ENCODE measurements at places on chromosomes 1 and 21. TPM values are rescaled to one million over a fixed set of nuclear protein-coding genes. Genes with fewer than 3 reads are reported as not detected.

GRCh38 chr1:202798260-202798659 lies 10.0 kb downstream of the KDM5B start:
- no peak overlapping the region for H3K4me3 ChIP-seq
- DNase-seq: no peak
- H3K27ac ChIP-seq: no peak overlapping the region
- H3K36me3 ChIP-seq: no peaks in the 10 kb centered on the region

ACTN2 gene
- not detected for total RNA-seq

PLEKHN1 gene
- total RNA-seq: 7.3 TPM

FAM110D gene
- total RNA-seq: not detected

DNA sequence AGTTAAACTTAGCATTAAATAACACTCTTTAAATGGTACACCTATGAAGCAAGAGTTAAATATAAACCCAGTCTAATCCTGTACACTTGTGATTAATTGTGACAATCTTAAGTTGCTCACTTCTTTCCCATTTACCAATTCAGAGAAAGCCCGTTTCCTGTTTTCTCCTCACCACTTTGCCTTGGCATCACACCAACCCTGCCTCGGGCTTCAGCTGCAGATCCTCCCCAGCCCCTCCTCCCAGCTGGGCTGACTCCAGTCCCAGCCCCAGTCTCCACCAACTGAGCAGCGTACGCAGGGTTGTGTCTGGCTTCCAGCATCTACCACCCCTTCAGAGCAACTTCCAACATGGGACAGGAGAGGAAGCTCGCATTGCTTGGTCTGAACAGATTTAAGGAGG lies 4.1 kb downstream of the PYCR2 start:
- H3K4me3 ChIP-seq: peak overlapping the region; percentile 46
- H3K36me3 ChIP-seq: peaks cover 8% of the 10 kb centered on the region
- no peaks in the 10 kb centered on the region for H3K27me3 ChIP-seq

GRCh38 chr1:163824006-163824405 lies 502.3 kb downstream of the NUF2 start:
- no peaks in the 10 kb centered on the region for H3K36me3 ChIP-seq
- no peaks in the 10 kb centered on the region for H3K27me3 ChIP-seq
- peaks cover 37% of the 10 kb centered on the region for H3K4me1 ChIP-seq
- DNase-seq: peak; percentile 91
- H3K4me3 ChIP-seq: no peak overlapping the region
- H3K27ac ChIP-seq: no peak overlapping the region

IFI44L gene
- 0.34 TPM for total RNA-seq

DNA sequence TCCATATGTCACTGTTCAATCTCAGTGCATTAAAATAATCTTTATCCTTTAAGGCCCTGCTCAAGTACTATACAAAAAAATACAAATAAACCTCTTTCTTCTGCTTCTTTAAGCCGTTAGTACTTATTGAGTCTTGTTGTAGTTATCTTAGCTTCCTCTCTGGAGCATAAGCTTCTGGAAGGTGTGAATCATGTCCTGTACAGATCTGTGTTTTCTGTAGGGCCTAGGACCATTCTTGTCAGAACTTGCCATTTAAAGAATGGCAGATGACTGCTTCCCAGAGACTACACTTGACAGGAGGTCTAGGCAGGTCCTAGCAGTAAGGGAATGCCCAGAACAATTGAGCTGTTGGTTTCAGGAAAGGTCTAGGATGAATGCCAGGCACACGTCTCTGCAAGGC lies 12.9 kb downstream of the NEK7 start:
- H3K27ac ChIP-seq: peak overlapping the region; percentile 40
- peak overlapping the region; percentile 49 for H3K4me3 ChIP-seq
- DNase-seq: no peak
- H3K4me1 ChIP-seq: peaks cover 95% of the 10 kb centered on the region

SH2D5 gene
- 16.3 TPM for total RNA-seq

DNA sequence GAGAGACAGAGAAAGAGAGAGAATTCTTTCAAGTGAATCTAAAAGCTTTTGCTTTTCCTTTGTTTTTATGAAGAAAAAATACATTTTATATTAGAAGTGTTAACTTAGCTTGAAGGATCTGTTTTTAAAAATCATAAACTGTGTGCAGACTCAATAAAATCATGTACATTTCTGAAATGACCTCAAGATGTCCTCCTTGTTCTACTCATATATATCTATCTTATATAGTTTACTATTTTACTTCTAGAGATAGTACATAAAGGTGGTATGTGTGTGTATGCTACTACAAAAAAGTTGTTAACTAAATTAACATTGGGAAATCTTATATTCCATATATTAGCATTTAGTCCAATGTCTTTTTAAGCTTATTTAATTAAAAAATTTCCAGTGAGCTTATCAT lies 117.6 kb downstream of the PTPRC start:
- H3K4me1 ChIP-seq: peaks cover 11% of the 10 kb centered on the region
- H3K27ac ChIP-seq: no peak overlapping the region
- H3K4me3 ChIP-seq: no peak overlapping the region
- H3K27me3 ChIP-seq: no peaks in the 10 kb centered on the region

- H3K4me1 ChIP-seq: peaks cover 18% of the 10 kb centered on the region
- H3K27me3 ChIP-seq: no peaks in the 10 kb centered on the region
- H3K27ac ChIP-seq: no peak overlapping the region
- H3K36me3 ChIP-seq: peaks cover 24% of the 10 kb centered on the region
Observed at GRCh38 chr1:207345644-207346477, 24.4 kb downstream of the CD55 start.

CDK18 gene
- total RNA-seq: 0.33 TPM

DNA sequence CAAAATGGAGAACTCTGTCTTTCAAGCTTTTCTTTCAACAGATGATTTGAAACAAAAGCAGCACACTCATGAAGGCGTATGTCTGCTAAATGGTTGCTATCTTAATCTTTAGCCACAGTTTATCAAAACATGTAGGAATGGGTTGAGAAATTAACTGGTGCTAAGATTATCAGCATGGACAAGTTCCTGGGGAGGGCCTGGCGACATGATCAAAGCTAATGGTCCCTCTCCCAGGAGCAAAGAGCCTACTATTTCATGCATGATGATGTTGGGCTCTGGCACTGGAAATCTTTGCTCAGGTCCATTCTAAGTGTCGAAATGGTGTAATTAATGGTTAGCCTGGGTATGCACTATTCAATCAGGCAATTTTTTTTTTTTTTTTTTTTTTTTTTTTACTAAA lies 91.7 kb downstream of the SLC45A1 start:
- peaks cover 73% of the 10 kb centered on the region for H3K4me1 ChIP-seq
- H3K27ac ChIP-seq: peak overlapping the region; percentile 88
- no peak for DNase-seq
- H3K4me3 ChIP-seq: peak overlapping the region; percentile 66
- H3K27me3 ChIP-seq: peaks cover 1% of the 10 kb centered on the region

KIAA0040 gene
- total RNA-seq: not detected

GRCh38 chr1:97925151-97925550 lies 4.3 kb upstream of the DPYD start:
- no peak overlapping the region for H3K27ac ChIP-seq
- peaks cover 39% of the 10 kb centered on the region for H3K4me1 ChIP-seq
- no peaks in the 10 kb centered on the region for H3K27me3 ChIP-seq

DNA sequence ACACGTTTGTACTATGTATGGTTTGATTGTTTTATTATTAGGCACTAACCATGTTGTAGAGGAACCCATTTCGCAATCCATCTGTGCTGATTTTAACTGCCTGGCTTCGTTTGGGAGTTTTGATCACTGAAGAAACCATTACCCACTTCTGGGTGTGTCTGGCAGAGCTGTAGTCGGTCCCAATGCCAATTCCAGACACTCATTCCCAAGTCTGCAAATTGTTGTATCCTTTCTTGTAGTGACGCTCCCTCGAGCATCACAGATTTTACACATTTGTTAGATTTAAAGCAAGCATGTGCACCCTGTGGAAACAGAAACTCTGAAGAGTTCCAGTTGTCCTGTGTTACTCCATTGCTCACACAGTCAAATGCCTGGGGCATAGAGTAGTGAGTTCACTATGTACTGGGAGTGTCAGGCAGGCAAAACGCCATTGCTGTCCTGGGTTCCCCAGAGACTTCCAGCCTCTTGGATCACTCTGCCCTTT lies 31.0 kb upstream of the EFCAB14 start:
- no peak overlapping the region for H3K27ac ChIP-seq
- H3K4me3 ChIP-seq: no peak overlapping the region
- no peaks in the 10 kb centered on the region for H3K4me1 ChIP-seq
- DNase-seq: no peak

TIE1 gene
- total RNA-seq: 0.58 TPM

GRCh38 chr1:163824490-163824889 lies 502.7 kb downstream of the NUF2 start:
- H3K27ac ChIP-seq: no peak overlapping the region
- no peaks in the 10 kb centered on the region for H3K27me3 ChIP-seq
- no peaks in the 10 kb centered on the region for H3K36me3 ChIP-seq
- no peak overlapping the region for H3K4me3 ChIP-seq

DNA sequence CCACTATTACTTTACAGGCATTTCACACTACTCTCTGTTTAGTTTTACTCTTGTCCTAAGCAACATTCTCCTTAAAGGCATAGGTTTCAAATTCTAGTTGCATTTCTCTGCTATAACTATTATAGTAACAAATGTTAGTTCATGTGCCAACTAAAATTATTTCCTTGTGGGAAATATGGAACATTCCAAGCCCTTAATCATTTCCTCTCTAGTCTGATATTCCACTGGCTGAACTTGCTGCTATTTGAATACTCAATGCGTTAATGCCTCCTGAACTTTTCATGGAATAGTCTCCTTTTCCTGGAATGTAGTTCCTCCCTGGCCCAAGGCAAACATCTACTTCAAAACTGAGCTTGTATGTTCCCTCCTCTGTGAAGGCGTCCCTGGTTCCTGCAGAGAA lies 19.3 kb upstream of the TBX19 start:
- H3K27ac ChIP-seq: peak overlapping the region; percentile 83
- peaks cover 27% of the 10 kb centered on the region for H3K36me3 ChIP-seq
- H3K4me1 ChIP-seq: peaks cover 30% of the 10 kb centered on the region
- H3K27me3 ChIP-seq: no peaks in the 10 kb centered on the region
- peak; percentile 62 for DNase-seq
- H3K4me3 ChIP-seq: peak overlapping the region; percentile 45

ZNF672 gene
- 19.7 TPM for total RNA-seq

OR2L2 gene
- total RNA-seq: not detected

GRCh38 chr1:42259059-42259738 lies 75.8 kb downstream of the FOXJ3 start:
- H3K4me1 ChIP-seq: peaks cover 35% of the 10 kb centered on the region
- DNase-seq: peak; percentile 36
- peak overlapping the region; percentile 33 for H3K4me3 ChIP-seq
- H3K36me3 ChIP-seq: peaks cover 12% of the 10 kb centered on the region
- H3K27ac ChIP-seq: peak overlapping the region; percentile 58
- no peaks in the 10 kb centered on the region for H3K27me3 ChIP-seq

DNA sequence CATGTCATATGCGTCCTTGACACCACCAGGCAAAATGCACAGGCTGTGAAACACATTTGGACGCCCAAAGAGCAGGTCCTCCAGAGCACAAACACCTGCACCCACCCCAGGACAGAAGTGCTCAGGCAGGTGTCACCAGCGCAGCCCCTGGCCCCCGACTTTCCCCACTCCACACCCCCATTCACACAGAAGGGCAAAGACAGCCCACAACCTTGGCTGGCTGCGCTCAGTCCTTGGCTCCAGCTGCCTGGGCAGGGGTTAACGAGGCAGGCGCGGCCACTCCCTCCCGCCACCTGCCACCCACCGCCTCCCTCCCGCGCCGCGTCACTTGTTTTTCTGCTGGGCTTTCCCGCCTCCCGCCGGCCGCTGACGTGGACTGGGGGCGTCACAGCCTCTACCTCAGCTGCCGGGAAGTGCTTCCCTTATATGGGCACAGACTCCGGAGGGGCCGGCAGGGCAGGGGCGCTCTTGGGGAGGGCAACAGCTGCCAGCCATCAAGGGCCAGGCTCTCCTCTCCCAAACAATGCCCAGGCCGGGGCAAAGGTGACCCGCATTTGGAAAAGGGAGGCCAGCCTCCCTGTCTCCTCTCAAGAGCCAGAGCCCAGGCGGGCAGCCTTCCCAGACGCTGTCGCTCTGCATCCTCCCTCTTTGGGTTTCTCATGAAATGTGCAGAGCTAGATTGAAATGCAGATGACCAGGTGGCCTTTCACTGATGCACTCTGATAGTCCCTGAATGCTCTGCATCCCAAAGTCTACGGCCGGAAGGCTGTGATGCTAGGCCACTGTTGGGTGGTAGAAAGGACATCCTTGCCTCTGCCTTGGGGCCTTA lies 14.8 kb upstream of the BTG2 start:
- no peak overlapping the region for H3K27ac ChIP-seq
- H3K36me3 ChIP-seq: no peaks in the 10 kb centered on the region
- DNase-seq: no peak
- peaks cover 64% of the 10 kb centered on the region for H3K27me3 ChIP-seq
- H3K4me3 ChIP-seq: no peak overlapping the region
- no peaks in the 10 kb centered on the region for H3K4me1 ChIP-seq

LRRC3 gene
- not detected for total RNA-seq

RNF223 gene
- total RNA-seq: not detected
